ENCODE measurements at places on chromosomes 13 and 19.
A peak's percentile ranks its signal among the peaks of the same experiment; 100 is the strongest.

GRCh38 chr19:51094696-51095279 is 12.1 kb upstream of the KLK14 start:
- DNase-seq = peak; percentile 35

DNA sequence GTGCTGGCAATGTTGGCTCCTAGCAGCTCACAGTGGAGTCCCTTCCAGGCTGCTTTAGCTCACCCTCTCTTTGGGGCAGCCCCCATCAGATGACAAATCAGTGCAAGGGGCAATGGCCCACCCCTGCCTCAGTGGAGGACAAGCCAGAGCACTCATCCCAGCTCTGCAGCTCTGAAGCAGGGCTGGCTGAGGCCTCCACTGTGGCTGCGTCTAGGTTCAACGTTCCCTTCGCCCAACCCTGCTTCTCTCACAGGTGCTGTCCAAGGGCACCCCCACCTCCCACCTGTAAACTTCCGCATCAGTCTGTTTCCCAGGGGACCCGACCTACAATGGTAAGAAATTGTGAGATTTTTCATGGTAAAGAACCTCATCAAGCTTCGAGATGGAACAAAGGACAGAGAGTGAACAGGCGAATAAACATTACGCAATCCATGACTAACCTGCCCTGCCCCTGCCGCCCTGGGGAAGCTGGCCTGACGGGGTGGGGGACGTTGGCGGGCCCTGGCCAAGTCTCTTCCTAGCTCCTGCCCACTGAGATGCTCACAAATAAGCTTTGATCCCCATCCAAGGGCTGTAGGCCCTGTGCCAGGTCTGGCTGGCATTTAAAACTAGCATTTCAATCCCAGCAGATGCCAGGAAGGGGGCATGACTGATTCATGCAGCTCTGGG is 40.5 kb downstream of the DZIP1 start:
- no peak for DNase-seq

- no peak for DNase-seq
Measured at GRCh38 chr13:45482571-45483173, 17.9 kb downstream of the COG3 start.

DNA sequence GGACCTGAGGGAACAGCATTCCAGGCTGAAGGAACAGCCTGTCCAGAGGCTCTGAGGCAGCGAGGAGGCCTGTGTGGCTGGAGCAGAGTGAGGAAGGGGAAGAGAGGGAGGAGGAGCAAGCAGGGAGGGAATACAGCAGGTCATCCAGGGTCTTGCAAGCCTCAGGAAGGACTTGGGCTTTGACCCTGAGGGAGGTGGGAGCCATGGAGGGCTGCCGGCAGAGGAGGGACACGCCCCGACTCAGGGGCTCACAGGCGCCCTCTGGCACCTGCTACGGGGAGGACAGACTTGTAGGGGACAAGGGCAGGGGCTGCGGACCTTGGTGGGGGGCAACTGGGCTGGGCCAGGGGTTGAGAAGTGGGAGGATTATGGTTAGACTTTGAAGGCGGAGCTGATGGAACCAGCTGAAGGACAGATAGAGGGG is 4.7 kb downstream of the TINCR start:
- DNase-seq = no peak

- DNase-seq = no peak
Measured at GRCh38 chr13:33072282-33072681, 56.1 kb downstream of the KL start.

- DNase-seq = no peak
Measured at GRCh38 chr13:110463871-110464510, 97.5 kb downstream of the RAB20 start.

DNA sequence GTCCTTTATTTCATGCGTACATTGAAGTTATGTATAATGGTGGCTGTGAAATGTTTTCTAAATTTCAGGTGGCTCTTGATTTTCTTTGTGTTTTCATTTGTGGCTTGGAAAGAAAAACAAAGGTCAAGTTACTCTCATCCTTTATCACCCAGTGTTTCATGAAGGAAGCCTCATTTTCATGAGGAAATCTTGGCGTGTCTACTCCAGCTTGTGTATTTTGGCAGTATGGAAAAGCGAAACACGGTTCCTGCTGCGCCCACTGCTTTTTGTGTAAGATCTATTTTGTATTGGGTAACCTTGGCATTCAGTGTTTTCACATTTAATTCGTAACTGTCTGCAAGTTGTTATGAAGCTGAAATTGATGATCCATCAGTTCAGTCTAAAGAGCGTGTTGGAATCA is 147.0 kb upstream of the RNF113B start:
- DNase-seq = no peak

GRCh38 chr13:37944869-37945442 is 75.4 kb upstream of the TRPC4 start:
- no peak for DNase-seq

- DNase-seq = no peak
Measured at GRCh38 chr13:98535501-98536354, 41.2 kb downstream of the STK24 start.

DNA sequence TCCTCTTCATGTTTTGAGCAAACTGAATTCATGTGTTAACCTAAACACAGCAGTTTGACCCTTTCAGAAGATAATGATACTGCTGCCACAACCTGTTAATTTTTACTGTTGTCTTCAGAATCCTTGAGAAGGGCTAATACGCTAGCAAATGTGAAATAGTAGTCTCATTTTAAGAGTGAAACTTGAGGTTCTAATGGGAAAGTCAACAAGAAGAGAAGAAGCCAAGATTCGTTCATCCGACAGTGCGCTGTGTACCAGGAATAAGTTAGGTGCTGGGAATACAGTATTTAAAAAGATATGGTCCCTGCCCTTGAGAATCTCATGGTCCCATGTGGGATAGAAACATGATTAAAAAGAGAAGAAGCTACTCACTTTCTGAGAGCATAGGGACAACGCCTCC is 134.4 kb downstream of the KL start:
- no peak for DNase-seq

Data from activated CD4-positive, alpha-beta memory T cell treated with anti-CD3 and anti-CD28 coated beads, Interleukin-2, amount 10 ng/mL, durations not matched to agents 7 days and 5 days (primary cell).